ENCODE measurements at places on chromosomes 7 and 10.

DNA sequence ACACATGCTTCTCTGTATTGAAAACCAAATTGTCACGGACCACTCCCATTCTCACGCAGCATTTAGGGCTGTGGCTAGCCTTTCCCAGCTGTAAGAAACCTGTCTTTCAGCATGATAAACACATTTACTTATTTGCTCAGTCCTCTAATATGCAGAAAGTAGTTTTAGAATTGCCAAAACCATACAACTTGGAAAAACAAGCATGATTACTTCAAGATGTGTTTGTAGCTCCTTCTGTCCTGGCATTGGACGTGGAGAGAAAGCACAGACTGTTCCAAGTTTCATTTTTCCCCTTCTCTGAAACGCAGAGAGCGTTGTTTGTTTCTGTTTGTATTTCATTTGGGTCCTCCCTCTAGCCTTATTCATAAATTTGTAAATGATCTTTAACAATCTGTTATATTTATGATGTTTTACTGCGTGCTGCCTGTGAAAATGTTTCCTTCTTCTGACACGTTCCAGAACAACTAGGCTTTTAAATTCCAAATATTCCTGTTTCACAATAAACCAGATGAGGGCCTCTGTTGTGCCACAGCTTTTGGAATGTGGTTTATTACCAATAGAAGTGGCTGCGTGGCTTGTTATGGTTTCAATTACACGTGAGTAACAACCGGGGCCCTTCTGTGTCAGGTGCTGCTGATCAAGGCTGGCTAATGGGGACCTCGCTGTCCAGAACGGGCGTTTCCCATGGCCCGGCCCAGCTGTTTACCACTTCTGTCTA is 26.1 kb downstream of the MNX1 start:
- ATAC-seq: no peak

DNA sequence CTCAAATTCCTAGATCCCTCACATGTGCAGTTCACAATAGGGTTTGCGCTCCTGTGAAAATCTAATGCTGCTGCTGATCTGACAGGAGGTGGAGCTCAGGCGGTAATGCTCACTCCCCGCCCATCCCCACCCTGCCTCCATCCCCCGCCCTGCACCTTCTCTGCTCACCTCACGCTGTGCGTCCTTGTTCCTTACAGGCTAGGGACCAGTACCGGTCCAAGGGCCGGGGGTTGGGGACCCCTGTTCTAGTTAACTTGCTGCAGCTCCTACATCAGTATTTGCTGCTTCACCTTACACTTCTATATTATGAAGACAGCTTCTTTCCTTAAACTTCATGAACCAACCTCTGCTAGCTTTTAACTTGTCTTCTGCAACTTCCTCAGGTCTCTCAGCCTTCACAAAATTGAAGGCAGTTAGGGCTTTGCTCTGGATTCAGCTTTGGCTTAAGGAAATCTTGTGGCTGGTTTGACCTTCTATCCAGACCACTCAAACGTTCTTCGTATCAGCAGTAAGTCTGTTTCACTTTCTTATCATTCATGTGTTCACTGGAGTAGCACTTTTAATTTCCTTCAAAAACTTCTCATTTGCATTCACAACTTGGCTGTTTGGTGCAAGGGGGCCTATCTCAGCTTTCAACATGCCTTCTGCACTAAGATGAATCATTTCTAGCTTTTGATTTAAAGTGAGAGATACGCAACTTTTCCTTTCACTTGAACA is 1.7 kb upstream of the TNKS2 start:
- ATAC-seq: peak; percentile 55

DNA sequence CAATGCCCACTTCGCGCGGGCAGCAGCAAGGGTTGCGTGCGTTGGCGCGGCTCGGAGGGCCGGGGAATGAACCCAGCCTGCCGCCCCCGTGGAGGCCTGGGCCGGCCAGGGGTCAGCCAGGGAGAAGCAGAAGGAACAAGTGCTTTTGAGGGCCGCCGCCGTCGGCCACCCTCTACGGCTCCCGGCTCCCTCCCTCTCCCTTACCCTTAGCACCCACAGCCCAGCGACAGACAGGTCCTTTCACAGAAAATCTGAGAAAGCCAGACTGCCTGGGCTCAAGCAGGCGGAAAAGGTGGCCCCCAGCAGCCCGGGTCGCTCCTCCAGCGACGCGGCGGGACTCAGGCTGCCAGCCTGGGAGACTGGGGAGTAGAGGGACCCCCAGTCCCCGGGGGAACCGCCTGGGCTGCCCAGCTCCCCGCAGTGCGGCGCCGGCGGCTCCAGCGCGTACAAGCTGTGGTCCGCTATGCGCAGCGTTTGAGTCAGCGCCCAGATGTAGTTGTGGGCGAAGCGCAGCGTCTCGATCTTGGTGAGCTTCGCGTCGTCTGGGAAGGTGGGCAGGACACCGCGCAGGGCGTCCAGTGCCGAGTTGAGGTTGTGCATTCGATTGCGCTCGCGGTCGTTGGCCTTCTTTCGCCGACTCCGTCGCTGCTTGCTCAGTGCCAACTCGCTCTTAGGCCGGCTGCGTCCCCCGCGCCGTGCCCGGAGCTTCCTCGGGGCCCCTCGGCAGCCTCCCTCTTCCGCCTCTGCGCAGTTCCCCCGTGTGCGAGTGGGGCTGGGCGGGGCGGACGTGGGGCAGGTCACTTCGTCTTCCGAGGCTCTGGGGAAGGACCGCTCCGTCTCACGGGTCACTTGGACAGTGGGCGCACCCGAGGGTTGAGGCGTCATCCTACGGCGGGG is 815 bp downstream of the NEUROG3 start:
- peak; percentile 53 for ATAC-seq

DNA sequence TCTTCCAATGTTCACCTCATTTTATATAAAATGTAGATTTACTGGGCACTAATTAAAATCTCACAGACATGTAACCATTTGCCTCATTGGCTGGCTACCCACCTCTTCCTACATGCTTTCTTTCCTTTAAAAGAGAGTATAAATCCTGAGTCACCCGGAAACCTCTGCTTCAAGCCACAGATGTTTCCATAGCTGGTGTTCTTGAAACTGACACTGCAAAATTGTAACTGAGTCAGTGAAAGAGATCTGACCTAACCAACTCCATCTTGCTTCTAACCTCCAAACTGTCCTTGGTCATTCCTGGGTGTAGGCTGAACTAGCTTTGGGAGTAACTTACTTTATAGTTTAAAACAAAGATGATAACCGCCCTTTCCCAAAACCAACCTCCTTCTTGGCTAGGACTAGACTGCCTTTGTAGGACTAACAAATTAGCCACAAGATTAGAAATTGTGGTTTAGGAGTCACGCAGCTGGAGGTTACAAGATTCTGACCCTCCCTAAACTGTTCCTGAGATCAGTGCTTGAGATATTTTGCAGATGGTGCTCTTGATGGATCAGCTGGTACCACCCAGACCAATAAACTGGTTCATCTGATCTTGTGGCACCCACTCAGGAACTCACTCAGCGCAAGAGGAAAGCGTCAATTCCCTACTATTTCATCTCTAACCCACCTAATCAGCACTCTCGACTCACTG is 33.5 kb downstream of the SVOPL start:
- ATAC-seq: no peak

- ATAC-seq: no peak
Measured at GRCh38 chr7:83751217-83751616, 102.3 kb upstream of the SEMA3E start.

DNA sequence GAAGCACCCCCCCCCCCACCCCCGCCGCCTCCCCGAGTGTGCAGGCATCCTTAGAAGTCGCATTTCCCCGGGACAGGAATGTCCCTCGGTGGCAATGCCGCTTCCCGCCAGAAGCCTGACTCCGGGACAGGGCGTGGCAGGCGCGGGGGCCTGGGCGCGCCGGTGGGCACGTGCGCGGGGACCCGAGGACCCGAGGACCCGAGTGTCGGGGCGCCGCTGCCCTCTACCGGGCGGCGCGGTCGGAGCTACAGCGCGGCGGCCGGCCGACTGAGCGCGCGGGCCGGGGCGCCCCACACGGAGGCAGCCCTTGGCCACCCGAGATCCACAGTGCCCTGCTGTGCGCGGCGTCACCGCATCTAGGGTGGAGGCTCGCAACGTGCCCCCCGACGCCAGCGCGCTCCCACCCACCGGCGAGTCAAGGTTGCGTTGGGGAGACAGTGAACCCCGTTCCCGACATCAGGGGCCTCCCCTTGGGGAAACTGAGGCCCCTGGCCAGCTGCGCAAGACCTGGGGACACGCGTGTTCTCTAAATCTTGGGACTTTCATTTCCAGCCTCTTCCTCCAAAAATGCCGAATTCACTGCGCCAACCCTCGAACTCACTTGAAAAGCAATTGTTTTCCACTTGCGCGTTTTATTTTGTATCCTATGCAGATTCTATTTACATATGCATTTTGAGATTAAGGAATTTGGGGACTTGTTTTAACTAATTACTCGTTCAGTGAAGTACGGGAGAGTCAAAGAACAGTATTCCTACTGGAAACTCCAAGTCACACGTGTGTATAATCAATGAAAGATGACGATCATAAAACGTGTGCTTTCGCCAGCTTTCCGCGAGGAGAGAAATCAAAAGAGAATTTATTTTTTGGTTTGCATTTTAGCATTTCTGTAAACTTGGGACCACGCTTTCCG is 3.1 kb upstream of the CUX1 start:
- ATAC-seq: peak; percentile 59

- ATAC-seq: peak; percentile 83
Measured at GRCh38 chr10:79984851-79985250, 35.9 kb upstream of the SFTPD start.

- no peak for ATAC-seq
Measured at GRCh38 chr7:141258559-141258958, 184.7 kb downstream of the TMEM178B start.

DNA sequence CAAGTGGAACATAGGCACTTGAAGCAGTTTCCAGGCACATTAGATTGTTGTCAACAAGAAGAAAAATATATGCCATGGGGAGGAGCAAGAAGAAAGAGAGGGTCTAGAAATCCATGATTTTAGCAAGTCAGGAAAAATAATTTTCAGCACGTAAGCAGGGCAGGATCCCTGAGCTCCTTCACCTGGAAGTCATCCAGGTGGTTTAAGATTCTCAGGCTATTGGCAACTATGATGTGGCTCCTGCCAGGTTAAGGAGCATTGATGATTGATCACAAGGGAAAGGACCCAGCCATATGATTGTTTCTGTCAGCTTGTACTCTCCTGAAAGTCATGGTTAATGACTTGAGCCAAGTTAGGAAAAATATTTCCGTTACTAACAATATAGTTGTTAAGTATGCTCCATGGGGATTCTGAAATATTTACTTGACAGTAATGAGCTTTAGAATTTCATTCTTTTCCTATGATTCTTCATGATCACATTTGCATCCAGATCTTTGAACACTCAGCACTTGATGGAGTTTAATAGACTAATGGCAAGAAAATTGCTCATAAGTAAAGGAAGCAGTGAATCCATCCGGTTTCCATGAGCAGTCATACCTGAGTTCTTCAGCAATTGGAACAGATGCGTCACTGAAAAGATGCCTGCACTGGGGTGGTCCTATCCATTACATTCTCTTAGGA is 209.1 kb downstream of the BICC1 start:
- no peak for ATAC-seq

- ATAC-seq: no peak
Measured at GRCh38 chr7:15018981-15019380, 116.4 kb upstream of the DGKB start.

DNA sequence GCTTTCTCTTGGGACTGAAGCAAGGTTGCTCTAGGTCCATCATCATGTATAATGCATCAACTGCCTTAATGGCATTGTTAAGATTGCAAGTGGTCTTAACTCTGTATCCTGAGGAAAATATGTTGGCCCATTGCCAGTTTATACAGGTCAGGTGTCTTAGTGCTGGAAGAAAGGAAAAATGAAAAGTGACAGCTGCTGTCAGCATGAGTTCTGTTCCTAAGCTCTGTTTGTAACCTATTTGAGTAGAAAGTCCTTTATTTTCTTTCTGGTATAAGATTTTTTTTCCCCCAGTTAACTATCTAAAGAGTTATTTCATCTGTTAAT is 127.2 kb downstream of the SRI start:
- no peak for ATAC-seq

- no peak for ATAC-seq
Measured at GRCh38 chr10:44716470-44717015, 194.6 kb upstream of the TMEM72 start.

DNA sequence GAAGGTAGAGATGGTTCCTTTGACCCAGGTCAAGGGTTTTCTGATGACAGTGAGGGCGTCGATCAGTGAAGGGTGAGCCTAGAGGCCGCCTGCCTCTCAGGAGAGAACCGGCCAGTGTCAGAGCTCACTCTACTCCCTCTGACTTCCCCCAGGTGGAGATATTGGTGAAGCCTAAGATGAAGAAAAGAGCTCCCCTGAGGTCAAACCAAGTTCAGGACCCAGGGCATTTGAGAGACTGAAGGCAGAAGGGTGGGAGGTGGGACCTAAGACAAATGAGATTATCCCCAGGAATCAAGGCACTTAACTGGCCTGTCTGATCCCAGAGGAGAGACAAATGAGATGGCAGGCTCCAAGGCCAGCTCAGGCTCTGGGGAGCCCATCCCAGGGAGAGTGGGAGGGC is 104.7 kb downstream of the CDH23 start:
- no peak for ATAC-seq

DNA sequence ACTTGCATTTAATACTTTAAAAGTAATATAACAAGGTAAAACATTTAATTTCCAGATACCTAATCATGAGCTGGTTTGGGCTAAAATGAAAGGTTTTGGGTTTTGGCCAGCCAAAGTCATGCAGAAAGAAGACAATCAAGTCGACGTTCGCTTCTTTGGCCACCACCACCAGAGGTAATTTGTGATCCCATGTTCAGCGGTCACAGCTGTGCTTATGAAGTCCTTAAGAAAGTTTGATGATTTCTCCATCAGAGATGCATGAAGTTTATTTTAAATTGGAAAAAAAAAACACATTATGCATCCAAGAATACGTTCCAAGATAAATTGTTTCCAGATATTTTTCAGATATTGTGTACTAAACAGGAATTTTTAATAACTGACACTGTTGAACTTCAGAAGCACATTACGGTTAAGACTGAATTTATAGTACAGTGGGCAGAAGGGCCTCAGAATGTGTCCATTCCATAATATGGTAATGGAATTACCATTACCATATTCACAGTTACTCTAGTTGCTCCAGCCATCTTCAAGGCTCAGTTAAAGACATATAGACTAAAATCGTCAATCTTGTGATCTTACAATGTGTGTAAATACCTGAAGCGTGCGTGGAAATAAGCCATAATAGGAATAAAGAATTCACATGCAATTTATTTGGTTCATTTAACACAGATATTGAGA is 106.8 kb downstream of the ZMYND11 start:
- ATAC-seq: no peak

DNA sequence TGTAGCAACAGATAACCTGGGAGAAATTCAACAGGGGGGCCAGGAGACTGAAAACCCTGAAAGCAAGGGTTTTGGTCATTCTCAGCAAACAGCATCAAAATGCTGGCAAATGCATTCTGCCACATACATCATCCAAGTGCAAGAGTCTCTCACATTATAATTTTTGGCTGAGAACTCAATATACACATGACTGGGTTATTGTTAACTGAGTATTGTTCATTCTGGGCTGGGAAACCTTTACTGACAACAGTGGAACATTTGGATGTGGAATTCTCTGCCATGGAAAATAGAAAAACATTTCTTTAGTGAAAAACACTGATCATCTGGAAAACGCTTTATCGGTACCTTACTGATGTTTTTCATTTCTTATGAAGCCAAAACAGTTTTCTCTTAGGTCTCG is 73.1 kb upstream of the MET start:
- ATAC-seq: no peak

GRCh38 chr10:11993834-11994468 is 48.7 kb downstream of the UPF2 start:
- no peak for ATAC-seq

All from activated CD4-positive, CD25-positive, alpha-beta regulatory T cell treated with anti-CD3 and anti-CD28 coated beads, Interleukin-2, amount 50 U/mL, for 24 hours (primary cell).